ENCODE measurements at places on chromosomes 7 and 10.
A peak's percentile ranks its signal among the peaks of the same experiment; 100 is the strongest.

DNA sequence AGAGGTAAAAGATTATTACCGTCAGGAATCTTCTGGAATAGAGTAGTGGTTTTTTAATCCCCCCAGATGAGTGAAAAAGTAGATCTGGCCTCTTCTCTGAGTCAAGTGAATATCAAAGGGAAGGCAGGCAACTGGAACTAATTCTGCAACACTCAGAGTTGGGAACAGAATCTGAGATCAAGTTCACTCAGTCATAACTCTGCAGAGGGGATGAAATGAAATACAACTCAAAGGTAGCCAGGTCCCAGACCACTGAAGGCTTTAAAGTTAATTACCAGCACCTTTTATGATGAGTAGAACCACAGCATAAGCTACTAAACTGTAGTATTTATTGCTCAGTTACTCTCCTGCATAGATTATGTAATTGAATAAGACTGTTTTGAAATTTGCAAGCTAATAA is 455.6 kb upstream of the AKR1E2 start:
- no peak overlapping the region for H3K27ac ChIP-seq
- no peaks in the 10 kb centered on the region for H3K4me1 ChIP-seq
- no peaks in the 10 kb centered on the region for H3K36me3 ChIP-seq
- H3K27me3 ChIP-seq = no peaks in the 10 kb centered on the region
- ATAC-seq = no peak

- H3K27me3 ChIP-seq = no peaks in the 10 kb centered on the region
- no peak overlapping the region for H3K27ac ChIP-seq
- H3K36me3 ChIP-seq = no peaks in the 10 kb centered on the region
- H3K4me1 ChIP-seq = peaks cover 17% of the 10 kb centered on the region
- no peak for ATAC-seq
- no peak overlapping the region for H3K4me3 ChIP-seq
Observed at GRCh38 chr7:55374213-55374612, 9.1 kb downstream of the LANCL2 start.

- no peaks in the 10 kb centered on the region for H3K27me3 ChIP-seq
- no peak overlapping the region for H3K4me3 ChIP-seq
- ATAC-seq = no peak
- H3K36me3 ChIP-seq = peaks cover 10% of the 10 kb centered on the region
Observed at GRCh38 chr10:110048781-110049180, 41.0 kb downstream of the ADD3 start.

DNA sequence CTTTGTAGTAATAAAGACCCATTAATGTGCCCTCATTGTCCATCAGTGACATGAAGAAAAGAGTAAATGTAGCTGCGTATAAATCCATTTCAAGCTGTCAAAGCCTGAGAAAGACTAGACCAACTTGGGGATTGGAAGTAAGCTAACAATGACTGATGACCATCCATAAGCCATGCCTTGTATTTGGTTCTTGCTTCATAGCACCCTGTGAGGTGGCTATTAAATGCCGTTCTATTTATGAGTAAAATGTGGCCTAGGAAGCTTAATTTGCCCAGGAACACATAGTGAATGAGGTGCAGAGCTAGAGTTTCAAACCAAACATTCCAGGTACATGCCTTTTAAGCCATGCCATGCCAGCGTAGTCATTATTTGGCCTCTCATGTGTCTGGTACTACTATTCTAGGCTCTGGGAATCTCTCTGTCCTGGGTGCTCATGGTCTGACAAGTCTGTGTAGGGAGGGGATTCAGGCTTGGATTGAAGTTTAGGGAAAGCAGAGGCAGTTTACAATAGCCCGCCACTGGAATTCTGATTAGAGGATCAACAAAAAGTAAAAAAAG is 92.1 kb downstream of the ZNF277 start:
- no peak overlapping the region for H3K4me3 ChIP-seq
- H3K36me3 ChIP-seq = peaks cover 58% of the 10 kb centered on the region
- peaks cover 14% of the 10 kb centered on the region for H3K4me1 ChIP-seq

GRCh38 chr7:121328508-121329190 is at the start of gene WNT16:
TSS of gene WNT16 (plus strand) at chr7:121329000. CDS start at chr7:121329293, 293 bp downstream.
- ATAC-seq = peak; percentile 83
- peak within 1 kb of the TSS; percentile 93 for H3K27ac ChIP-seq
- H3K4me3 ChIP-seq = peak within 1 kb of the TSS; percentile 90

DNA sequence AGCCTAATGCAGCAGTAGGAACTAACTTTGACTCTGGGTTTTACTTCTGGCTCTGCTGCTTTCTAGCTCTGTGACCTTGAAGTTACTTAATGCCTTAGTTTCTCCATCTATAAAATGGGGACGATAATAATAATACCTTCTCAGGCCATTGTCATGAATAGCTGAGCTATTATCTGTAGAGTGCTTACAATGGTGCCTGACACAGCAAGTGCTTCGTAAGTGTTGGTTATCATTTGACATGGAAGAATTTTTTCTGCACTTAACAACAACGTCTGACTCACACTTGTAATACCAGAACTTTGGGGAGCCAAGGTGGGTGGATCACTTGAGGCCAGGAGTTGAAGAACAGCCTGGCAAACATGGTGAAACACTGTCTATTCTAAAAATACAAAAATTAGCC is 140.5 kb downstream of the ARL4A start:
- ATAC-seq = no peak
- no peak overlapping the region for H3K4me3 ChIP-seq
- peaks cover 2% of the 10 kb centered on the region for H3K36me3 ChIP-seq
- H3K27ac ChIP-seq = no peak overlapping the region
- peaks cover 4% of the 10 kb centered on the region for H3K27me3 ChIP-seq

GRCh38 chr7:156230576-156230975 is 410.0 kb upstream of the RNF32 start:
- H3K4me1 ChIP-seq = no peaks in the 10 kb centered on the region
- H3K4me3 ChIP-seq = no peak overlapping the region
- H3K27me3 ChIP-seq = no peaks in the 10 kb centered on the region

GRCh38 chr10:75718991-75719390 is 287.6 kb downstream of the LRMDA start:
- H3K27ac ChIP-seq = no peak overlapping the region
- H3K27me3 ChIP-seq = peaks cover 9% of the 10 kb centered on the region
- H3K36me3 ChIP-seq = no peaks in the 10 kb centered on the region
- H3K4me3 ChIP-seq = no peak overlapping the region

DNA sequence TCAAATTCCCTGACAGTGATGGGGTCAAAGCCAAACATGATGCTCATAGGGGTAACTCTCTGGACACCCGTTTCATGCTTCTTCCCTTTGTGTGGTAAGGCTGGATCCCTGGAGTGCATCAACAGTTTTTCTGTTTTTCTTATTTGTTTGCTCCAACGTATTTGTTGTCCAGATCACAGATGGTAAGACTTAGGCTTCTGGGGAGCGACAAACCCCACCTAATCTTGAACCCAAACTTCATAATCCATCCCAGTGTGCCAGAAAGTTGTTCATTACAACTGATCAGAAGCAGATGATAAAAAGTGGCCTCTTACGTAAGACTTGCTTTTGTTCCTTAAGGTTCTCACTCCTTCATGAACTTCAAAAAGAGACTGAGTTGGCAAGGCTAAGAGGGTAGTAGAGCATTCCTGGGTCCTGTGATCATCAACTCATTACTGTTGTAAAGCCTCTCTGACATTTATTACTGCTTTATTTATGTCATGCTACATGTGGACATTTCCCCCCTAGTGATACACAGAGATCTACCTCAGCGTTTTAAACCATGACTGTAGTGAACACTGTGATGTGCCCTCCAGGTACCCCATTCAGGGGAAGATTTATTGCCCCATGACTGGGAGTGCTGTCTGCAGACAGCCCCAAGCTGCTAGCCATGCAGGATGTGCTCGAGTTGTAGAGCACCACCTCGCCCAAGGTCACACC is 125.6 kb downstream of the CCDC71L start:
- no peaks in the 10 kb centered on the region for H3K36me3 ChIP-seq
- H3K27me3 ChIP-seq = no peaks in the 10 kb centered on the region
- no peak overlapping the region for H3K4me3 ChIP-seq
- peaks cover 6% of the 10 kb centered on the region for H3K4me1 ChIP-seq
- no peak for ATAC-seq
